ENCODE measurements at places on chromosomes 2 and 18.

GRCh38 chr18:76686737-76687231, 135.6 kb upstream of the ZNF236 start:
- no peak for DNase-seq

- DNase-seq = no peak
These were observed 1265.7 kb upstream of the CHAC2 start for GRCh38 chr2:52501715-52502475.

- DNase-seq = no peak
These were observed 180.7 kb downstream of the SUCLG1 start for GRCh38 chr2:84278386-84278785.

DNA sequence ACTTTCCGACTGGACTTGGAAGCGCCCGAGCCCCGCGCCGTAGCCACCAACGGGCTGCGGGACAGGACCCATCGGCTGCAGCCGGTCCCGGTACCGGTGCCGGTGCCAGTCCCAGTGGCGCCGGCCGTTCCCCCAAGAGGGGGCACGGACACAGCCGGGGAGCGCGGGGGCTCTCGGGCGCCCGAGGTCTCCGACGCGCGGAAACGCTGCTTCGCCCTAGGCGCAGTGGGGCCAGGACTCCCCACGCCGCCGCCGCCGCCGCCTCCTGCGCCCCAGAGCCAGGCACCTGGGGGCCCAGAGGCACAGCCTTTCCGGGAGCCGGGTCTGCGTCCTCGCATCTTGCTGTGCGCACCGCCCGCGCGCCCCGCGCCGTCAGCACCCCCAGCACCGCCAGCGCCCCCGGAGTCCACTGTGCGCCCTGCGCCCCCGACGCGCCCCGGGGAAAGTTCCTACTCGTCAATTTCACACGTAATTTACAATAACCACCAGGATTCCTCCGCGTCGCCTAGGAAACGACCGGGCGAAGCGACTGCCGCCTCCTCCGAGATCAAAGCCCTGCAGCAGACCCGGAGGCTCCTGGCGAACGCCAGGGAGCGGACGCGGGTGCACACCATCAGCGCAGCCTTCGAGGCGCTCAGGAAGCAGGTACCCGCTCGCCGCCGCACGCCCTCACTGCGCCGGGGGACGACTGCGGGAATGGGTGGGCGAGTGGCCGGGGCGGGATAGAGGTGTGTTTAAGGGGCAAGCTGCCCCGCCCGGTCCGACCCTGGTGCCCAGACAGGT, 713 bp downstream of the ATOH8 start:
- DNase-seq = no peak

DNA sequence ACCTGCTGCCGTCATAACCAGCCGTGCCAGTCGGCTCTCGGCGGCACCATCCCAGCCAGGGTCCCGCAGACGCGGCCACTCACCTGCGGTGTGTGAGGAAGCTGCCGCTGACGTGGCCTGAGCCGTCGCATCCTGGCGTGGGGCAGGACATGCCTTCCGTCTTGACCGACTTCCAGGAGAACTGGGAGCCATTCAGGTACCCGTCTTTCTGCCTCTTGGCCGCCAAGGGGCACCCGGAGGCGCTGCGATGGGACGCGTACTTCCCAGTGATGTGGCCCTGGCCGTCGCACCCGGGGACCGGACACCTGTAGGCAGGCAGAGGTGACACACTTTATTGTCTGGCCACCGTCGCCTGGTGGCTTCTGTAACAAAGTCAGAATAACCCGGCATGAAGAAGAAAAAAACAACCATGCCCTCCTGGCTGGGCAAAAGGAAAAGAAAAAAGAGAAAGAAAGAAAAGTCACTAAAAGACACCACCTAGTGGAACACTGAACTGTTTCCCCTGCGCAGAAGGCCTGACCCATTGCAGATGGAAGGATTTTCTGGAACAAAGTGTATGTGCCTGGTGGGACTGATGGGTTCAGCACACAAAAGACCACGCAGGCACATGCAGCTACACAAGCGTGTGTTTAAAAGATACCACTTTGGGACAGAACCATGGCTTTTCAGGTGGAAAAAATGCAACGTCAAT, 94.9 kb upstream of the PXDN start:
- no peak for DNase-seq

DNA sequence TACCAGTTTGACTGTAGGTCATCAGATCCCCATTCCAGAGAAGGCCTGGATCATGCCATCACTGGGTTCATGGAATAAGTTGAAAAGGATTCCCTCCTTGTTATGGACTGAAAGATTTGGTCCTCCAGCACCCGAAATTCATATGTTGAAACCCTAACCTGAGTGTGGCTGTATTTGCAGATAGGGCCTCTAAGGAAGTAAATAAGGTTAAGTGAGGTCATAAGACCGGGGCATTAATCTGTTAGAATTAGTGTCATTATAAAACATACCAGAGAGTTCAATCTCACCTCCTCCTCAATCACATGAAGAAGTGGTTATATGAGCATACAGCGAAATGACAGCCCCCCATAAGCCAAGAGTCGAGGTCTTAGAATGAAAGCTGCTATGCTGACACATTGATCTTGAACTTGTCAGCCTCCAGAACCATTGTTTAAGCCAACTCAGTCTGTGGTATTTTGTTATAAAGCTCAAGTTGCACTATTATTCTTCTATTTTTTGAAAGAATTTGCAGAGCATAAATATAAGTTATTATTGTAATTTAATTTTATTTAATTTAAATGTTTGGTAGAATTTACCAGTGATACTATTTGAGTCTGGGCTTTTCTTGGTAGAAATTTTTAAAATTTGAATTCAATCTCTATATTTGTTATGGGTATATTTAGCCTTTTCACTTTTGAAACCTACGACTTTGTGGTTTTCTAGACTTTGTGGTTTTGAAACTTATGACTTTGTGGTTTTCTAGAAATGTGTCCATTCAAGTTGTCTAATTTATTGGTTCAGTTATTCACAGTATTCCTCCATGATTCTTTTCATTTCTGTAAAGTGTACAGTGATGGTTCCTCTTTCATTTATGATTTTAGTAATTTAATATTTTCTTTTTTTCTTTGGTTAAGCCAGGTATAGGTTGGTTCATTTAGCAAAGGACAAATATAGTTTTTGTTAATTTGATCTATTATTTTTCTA, 1206.7 kb upstream of the CDH2 start:
- no peak for DNase-seq

DNA sequence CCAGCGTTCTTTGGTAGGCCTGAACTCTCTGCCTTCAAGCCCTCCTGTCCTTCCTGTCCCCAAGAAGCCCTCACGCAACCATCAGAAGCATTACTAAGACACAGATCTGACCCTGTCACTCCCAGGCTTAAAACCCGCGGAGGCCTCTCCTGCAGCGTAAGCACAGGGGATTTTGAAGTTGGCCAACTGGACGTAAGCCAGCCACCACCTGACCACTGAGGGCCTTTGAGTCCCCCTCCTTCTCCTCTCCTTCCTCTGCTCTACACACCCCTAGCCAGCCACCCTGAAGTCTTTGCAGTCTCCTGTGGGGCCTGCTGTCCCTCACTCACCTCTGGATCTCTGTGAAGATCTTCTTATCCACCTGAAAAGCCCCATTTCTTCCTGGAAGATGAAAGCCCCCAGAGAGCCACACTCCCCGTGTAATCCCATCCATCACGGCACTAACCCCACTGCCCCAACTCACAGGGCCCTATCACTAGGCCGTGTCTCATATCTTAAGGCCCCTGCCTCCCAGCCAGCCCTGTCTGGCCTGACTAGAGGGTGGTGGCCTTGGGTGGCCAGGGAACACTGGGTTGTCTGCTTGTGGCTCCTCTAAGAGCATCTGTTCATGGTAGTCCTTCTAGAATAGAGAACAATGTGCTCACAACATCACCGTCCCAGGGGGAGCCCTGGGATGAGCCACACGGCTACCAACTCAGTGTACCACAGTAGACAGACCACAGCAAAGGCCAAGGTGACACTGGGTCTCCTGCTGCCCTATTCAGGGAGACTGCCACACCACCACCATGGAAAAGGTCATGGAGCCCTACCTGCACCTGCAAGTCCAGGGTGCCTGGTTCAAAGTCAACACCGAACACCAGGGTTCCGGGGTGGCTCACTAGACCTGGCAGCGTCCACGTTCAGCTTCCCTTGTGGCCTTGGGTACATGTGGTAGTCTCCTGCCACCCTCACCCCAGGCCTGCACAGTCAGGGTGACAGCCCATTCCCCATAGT, 191.6 kb downstream of the ZBTB7C start:
- no peak for DNase-seq

DNA sequence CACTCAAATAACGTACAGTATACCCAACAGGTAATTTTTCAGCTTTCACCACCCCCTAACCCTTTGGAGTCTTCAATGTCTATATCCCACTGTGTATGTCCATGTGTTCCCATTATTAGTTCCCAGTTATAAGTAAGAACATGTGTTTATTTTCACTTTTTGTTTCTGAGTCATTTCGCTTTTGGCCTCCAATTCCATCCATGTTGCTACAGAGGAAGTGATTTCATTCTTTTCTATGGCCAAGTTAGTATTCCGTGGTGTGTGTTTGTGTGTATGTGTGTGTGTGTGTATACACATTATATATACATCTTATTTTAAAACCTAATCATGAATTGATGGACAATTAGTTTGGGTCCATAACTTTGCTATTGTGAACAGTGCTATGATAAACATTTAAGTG, 464.4 kb downstream of the CMPK2 start:
- no peak for DNase-seq

DNA sequence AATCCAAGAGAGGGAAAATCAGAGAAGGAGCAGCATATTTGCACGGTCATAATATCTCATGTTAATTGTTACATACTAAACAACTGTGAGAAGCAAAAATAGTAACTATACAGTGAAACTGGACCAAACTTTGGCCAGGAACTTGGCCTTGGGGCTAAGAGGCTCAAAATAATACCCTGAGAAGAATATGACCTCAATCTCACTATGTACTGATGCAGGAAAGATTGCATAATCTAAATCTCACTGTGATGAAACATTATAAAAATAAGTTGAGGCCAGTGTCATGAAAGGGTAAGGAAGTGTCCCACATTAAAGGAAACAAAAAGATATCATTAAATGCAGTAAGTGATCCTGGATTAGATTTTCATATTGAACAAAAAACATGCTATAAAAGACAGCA, 36.5 kb downstream of the ZRANB3 start:
- no peak for DNase-seq

DNA sequence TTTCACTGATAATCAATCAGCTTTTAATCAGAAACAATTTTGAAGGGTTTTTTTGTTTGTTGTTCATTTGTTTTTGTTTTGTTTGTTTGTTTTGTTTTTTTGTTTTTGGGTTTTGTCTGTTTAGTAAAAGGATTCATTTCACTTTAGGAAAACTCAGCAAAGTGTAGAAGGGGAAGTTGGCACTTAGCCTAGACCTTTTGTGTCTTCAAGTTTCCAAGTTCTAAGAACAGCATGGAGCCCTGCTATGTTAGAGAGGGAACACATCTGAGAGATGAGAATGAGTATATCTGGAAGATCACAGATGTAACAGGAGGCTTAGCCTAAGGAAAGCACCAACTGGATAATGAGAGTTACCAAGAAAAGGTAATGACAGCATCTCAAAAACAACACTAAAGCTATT, 501.5 kb downstream of the ERBB4 start:
- DNase-seq = no peak

DNA sequence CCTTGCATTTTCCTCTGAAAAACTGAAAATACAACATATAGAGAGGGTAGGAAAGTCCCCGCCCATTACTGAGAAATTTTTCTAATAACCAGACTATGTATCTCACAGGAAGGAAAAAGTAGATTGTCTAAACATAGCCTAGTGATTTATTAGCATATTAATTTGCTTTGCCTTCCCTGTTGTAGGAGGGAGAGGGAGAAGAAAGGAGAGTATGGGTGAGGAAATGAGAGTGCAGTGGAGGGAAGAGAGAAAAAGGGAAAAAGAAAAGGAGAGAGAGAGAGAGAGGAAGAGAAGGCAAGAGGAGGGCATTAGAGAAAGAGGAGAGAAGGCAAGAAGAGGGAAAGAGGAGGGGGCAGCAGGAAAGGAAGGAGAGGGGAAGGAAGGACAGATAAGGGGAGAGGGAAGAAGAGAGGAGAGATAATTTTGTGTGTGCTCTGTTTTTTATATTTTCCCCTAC, 3.6 kb upstream of the KYNU start:
- DNase-seq = no peak

DNA sequence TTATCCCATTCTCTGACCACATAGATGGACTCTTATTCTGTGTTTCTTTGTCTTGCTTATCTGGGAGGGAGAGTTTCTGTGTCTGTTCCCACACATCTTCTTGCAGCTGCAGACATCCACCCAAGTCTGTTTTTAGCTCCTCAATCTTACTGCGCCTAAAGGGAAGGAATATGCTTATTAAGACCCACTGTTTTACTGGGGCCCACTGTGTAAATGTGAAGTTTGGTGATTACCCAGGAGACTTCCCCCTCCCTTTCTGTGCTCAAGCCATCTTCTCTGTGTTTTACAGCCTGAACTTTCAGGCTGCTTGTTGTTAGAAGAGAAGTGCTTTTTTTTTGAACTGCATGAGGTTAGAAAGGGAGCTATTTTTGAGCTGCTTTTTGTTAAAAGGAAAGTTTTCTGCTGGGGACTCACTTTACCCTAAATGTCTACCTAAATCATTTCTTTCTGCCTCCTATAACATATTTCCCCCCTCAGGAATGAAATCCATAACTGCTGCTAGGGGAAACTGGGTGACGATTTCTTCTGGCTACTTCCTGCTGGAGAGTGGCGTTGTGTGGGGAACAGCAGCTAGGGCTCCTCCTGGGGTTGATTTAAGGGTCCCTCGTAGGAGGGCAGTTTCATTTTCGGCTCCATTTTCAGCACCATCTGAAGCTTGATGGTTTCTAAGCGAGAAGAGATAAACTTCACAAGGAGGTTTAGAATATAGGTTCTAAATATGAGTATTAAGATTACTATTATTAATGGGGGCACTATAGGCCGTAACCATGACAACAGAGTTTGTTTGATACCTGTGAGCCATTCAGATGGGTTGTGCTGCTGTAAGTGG, 39.5 kb upstream of the GMCL1 start:
- DNase-seq = no peak

All from activated naive CD4-positive, alpha-beta T cell (primary cell).